GM23338 (cell line): ENCODE measurements at places on chromosomes 12 and 14. TPM values are rescaled to one million over a fixed set of nuclear protein-coding genes. Genes with fewer than 3 reads are reported as not detected.

- DNase-seq: no peak
These were observed 263.9 kb downstream of the KTN1 start for GRCh38 chr14:55843718-55844403.

DNA sequence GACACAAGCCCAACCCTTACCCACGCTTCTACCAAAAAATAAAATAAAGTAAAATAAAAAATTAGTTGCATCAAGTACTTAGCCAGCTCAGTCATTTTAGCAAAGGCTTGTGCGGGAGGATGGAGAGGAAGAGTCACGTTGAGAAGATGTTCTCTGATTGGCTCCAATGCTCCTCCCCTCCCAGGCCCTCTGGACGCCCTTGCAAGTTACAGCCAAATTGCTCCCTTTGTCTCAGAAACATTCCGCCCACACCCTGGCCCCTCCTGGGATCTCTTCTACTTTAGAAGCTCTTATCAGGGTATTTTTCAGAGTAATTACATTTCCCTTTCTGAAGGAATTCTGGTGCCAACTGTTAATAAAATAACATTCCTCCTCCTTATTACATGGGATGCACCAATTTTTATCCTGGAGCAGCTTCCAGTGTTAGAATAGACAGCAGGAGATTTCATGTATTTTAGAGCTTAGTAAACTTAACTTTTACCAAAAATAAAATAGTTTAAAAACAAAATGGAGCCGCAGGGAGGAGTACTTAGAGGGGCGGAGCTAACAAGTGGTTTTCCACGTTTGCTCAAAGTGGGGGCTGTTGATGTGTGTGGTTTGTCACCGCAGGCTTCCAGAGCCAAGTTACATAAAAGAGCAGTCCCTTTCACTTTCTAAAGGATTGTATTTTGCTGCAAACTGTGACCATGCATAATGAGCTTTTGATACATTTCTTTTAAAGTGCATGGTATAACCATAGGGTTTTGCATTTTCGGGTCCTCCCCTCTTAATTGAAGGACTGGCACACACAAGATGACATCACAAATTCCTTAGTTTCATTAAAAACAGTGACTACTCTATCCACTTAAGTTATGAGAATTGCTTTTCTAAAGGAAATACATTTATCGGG lies 71.7 kb upstream of the RAP1B start:
- DNase-seq: peak; percentile 84

The EFS gene
- total RNA-seq: 13.6 and 18.9 TPM in 2 replicates

- DNase-seq: no peak
These were observed 127.5 kb upstream of the RMST start for GRCh38 chr12:97335115-97335514.

The MYF5 gene
- total RNA-seq: not detected in 2 replicates
